Activated effector memory CD4-positive, alpha-beta T cell treated with anti-CD3 and anti-CD28 coated beads, Interleukin-2, amount 50 U/mL, for 16 hours (primary cell): ENCODE measurements at places on chromosomes 1 and 21.

DNA sequence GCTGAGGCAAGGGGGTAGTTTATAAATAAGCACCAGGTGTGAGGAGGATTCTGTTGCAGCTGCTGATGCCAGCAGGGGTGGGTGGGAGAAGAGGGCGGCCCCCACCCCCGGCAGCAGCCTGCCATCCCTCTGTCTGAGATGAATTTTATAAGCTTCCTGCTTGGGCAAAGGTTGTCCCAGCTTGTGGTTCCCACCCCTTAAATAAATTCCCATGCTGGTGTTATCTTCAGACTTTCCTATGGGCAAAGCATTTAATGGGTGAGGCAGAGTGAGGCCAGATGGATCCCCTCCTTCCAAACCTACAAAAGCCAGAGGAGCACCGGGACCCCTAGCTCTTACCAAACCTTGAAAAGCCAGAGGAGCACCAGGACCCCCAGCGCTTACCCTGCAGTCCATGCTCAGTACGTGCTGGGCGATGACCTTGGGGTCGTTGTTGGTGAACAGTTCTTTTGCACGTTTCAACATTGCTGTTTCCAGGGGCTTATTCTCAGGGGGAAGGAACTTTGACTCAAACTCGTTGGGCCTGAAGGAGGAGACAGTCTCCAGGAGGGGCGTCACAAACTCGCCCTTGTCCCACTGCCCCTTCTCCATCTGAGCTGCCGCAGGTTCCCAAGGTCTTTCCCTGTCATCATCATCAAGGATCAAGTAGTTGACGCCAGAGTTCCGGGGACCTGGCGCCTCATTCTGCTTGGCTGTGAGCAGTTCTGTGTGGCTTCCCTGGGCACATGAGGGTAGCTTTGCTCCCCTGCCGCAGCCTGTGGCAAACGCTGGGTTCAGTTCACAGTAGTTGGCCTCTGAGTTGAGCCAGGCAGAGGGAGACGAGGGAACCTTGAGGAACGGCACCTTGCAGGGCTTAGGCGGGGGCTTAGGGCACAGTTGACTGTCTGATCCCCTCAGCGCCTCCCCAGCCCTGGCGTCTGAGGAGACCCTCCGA, 99.5 kb downstream of the BCAR3 start:
- DNase-seq: no peak

DNA sequence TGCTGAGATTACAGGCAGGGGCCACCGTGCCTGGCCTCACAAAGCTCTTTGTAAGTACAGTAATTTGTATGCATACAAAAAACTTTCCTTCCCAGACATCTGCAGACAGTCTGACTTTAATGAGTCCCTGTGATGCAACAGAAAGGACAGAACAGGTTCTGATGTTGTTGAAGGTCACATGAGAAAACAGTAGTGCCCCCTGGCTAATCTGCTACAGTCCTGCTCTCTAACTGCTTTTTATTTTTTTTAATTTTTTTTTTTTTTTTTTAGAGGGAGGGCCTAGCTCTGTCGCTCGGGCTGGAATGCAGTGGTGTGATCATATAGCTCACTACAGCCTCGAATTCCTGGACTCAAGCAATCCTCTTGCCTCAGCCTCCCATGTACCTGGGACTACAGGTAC, 36.7 kb downstream of the ACBD3 start:
- no peak for DNase-seq

DNA sequence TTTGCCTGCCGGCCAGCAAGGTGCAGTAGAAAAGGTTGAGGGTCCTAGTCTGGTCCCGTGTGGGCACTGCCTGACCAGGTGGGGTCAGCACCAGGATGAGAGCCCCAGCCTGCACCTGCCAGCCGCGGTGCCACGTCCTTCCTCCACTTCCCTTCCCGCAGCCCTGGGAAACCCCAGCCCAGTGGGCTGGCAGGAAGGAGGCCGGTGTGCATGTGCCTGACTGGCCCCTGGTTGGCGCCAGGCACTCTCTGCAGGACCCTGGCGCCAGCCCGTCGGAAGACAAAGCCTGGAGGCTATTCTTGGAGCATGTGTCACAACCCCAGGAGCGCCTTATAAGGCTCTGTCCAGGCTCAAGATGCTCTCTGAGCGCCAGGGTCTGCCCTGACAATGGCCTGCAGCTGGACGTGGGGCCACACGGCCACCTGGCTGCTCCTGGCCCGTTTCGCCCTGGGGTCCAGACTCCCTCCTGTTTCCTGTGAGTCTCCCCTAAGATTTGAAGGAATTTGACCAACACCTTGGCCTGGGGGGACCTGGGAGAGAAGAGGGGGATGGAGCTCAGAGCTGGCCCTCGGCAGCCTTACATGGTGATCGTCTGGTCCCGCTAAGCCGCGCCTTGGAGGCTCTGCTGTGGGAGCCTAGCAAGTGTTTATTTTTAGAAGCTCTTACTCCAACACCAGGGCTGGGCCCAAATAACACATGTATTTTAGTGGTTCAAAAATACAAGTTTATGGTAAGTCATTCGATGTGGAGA, 31.9 kb upstream of the POFUT2 start:
- DNase-seq: no peak

GRCh38 chr1:173152598-173152997, 54.5 kb downstream of the TNFSF4 start:
- DNase-seq: no peak

DNA sequence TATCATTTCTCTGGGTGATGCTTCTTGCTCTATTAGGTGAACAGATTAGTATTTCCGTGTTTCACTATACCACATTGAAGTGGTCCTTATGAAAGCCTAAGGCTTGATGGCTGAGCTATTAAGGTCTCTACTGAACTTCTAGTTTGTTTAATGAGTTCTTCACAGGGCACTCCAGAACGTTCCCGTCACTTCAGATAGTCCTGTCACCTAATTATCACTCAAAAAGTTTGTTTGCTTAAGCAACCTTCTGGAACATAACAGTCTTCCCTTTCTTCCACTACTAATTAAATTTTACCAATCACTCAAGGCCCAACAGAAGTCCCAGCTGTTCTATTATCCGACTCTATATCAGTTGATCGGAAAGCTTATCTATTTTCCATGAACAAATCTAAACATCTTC, 104.6 kb upstream of the ZC3H11B start:
- DNase-seq: no peak

DNA sequence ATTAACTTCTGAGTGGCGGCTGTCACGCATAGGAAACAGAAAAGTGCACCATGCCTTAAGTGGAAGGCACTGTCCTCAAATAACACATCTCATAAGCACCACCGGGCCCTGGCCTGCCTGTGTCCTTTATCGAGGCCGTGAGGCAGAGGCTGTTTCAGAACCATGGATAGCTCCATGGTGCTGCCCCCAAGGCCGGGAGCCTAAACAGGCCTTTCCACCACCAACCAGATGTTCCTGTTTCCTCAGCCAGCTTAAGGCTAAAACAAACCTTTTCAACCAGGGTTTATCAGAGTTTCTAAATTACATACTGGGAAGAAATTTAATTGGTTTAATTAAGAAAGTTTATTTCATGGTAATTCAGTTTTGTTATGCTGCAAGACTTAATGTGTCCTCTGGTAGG, 114.4 kb downstream of the DMRTA2 start:
- DNase-seq: no peak

DNA sequence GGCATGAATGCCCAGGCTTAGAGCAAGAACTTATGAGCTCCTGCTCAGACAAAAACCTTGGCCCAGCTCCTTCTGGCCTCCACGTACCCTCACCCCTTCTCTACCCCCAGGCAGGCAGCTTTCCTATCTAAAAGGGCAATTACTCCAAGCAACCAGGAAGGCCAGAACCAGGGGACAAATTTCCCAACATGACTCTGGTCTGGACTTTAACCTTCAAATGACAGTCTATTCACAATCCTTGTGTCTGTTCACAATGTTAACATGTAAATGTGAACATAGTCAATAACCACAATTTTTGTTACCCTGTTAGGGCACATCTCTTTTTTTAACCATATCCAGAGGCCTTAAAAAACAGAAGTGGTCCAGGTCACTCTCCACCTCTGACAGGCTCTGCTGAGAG, 64.4 kb upstream of the LAPTM5 start:
- no peak for DNase-seq

DNA sequence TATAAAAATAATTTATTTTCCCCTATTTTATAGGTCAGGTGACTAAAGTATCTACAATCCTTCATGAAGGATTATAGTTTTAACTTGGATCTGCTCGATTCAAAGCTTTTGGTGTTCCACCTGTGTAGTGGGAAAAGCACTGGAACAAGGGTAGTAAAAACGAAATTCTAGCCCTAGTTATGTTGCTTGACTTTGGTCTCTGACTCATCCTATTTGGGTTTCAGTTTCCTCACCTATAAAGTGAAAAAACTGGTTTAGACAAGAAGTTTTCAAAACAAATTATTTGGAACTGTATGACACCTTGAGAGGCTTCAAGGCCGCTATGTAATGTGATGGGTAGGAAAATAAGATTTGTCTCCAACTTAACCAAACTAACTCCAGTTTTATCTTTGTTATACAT, 505.2 kb upstream of the ZRANB2 start:
- DNase-seq: no peak

- peak; percentile 77 for DNase-seq
Observed at GRCh38 chr1:116766616-116767469, 12.6 kb downstream of the CD2 start.

DNA sequence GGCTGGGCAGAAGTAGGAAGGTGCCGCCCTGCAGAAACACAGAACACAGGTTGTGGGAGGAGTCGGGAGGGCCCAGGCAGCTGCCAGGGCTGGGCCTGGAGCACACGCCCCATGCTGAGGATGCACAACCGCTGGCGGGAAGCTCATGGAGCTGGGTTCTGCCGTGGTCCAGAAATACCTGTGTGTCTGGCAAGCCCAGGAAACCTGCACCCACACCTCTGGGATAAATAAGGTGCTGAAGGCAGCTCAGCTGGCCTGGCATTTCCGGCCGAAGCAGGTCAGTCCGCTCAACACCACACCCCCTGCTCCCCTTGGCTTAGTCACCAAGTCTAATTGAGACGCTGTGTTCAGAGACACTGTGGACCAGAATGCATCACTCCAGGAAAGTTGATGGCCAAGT, 32.1 kb downstream of the CTNNBIP1 start:
- DNase-seq: no peak

- DNase-seq: no peak
Observed at GRCh38 chr1:83547901-83548300, 451.0 kb downstream of the TTLL7 start.

- DNase-seq: no peak
Observed at GRCh38 chr1:150141452-150141851, 8.3 kb upstream of the PLEKHO1 start.

DNA sequence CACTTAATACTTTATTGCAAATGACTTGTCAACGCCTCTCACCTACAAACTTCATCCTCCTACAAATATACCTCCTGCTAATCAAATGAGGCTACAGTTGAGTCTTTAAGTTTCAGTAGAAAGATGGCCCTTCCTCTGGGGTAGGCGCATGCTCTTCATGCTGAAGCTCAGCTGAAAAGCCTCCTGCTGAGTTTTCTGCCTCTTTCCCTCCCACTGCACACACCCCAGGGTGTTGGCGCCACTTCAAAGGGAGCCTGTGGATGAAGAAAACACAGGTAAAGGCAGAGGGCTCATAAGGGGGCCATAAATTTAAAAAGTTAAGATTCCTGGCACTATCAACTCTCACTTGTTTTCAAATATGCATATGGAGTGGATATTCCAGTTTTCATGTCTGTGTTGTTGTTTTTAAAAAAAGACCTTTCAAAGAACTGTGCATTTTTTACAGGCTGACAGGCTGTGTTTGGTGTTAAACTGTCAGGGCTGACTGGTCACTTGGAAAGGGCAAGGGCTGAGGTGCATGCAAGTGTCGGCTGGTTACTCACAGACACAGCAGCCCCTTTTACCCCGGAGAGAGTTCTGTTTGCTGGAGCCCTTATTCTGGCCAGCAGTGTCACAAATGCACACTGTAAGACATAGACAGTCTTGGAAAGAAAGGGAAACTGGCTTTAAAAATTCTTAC, 42.9 kb upstream of the LGALS8 start:
- peak; percentile 41 for DNase-seq

GRCh38 chr1:110896090-110896489, 23.1 kb downstream of the CD53 start:
- no peak for DNase-seq

DNA sequence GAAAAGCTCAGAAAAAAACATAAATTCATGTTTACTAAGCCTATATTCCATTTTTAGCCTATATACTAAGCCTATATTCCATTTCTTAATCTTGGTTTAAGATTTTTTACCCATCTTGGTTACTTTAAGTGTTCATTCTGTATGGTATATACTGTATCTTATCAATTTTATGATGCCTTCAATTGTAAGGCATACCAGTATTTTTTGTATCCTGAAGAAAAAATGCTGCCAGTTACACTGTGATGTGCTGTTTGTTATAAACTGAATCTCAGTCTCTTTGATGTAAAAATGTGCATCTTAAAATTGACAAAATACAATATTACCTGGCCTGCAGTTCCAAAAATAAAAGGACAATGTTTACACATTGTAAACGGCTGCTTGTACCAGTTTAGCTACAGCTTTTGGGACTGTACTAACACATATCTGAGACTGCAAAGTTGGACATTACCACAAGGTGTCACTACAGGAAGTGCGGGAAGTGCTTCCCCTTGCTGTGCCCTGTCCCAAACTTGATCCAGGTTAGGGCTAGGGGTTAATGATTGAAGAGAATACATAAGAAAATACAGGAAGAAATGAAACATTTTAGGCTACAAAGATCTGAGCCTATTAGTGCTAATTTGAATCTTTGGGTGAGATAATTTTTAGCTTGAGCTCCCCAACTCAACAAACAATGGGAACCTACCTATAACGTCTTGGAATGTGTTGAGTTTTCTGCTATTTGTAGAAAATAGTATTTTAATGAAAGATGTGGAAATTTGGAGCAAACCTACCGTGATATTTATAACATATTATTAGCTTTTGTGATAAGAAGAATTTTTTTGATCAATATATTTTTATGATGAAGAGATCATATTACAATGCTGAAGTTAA, 108.9 kb downstream of the LBR start:
- DNase-seq: no peak

GRCh38 chr1:165468253-165468652, 23.3 kb upstream of the RXRG start:
- DNase-seq: no peak

DNA sequence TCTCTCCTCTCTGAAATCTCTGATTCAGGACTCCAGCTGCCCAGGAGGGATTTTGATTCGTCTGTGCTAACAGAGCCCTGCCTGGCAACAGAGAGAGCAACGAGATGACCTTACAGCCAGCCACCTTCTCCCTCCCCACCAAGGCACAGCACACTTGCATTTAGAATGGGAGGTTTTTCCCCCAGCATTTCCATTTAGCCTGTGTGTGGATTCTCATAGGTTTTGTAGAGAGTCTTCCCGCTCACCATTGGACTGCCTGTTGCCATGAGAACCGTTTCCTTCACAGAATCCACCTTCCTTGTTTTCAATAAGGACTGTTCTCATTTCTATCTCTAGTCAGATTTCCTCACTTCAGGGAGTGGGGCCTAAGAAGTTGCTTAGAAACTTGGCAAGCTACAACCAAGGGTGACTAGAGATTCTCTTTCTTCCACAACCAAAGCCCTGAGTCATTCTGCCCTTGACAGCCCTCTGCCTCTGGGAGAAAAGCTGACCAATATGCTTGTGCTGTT, 5.8 kb upstream of the IKBKE start:
- no peak for DNase-seq

- DNase-seq: no peak
Observed at GRCh38 chr1:65189576-65190115, 41.6 kb downstream of the AK4 start.

GRCh38 chr1:150210091-150210490, 25.8 kb downstream of the ANP32E start:
- no peak for DNase-seq
